ENCODE measurements at places on chromosomes 16 and 17.

DNA sequence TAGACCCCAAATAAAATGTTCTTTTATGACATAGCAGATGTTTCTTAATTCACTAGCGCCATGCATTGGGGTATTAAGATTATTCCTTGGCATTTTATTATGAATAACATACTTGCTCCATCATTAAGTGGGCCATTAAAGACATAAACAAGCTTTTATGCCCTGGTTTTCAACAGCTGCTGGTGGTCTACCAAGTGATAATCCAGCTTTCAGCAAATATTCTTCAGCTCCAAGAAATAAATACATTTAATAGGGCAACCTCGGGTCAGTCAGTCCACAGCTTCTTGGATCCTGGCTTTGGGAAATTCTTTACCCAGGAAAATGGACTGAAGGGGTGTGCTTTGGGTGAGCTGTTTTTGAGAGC lies 217.3 kb upstream of the IRX3 start:
- no peak for DNase-seq

- no peak for DNase-seq
These were observed 28.1 kb upstream of the BAHCC1 start for GRCh38 chr17:81367171-81367570.

DNA sequence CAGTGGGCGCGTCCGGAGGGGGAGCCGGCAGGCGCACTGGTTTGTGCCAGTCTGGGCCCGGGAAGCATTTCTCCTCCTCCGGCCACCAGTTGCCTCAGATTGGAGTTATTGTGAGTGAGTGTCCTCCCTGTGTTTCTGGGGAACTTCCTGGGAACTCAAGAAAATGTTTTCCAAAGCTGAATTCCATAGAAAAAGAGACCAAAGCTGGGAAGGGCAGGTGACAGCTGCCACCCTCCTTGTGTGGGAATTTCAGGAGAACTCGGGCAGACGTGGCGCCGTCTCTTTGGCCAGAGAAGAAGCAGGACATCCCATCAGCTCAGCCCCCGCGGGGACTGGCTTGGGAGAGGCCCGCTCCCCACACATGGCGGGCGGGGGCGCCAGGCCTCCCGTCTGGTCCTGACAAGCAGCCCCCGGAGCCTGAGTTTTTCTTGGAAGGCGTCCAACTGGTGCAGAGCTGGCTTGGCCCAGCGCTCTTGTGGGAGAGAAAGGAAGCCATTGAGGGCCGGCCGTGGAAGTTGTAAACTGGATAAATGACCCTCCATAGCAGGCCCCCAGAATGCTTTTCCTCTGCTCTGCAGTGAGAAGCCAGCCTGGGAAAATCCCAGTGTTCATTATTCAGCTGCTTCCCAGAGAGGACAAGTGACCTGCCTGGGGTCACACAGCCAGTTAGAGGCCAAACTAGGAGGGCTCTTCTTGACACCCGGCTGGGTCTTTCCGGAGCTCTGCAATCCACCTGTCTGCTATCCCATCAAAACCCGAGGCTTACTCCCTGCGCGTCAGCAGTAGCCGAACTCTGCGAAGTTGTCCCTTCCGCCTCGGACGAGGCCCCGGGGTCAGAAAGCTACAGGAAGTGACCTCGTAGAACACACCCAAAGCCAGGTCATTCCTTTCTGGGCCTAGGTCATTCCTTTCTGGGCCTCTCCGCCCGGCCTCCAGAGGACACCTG lies 39.2 kb upstream of the GSE1 start:
- peak; percentile 78 for DNase-seq

- DNase-seq: no peak
These were observed 50.9 kb upstream of the NLK start for GRCh38 chr17:27991462-27991993.

GRCh38 chr16:72898216-72898825 lies 149.6 kb downstream of the ZFHX3 start:
- no peak for DNase-seq

- DNase-seq: no peak
These were observed 151.9 kb upstream of the MAF start for GRCh38 chr16:79752396-79752795.

GRCh38 chr17:51298508-51299371 lies 38.4 kb downstream of the UTP18 start:
- DNase-seq: peak; percentile 58

DNA sequence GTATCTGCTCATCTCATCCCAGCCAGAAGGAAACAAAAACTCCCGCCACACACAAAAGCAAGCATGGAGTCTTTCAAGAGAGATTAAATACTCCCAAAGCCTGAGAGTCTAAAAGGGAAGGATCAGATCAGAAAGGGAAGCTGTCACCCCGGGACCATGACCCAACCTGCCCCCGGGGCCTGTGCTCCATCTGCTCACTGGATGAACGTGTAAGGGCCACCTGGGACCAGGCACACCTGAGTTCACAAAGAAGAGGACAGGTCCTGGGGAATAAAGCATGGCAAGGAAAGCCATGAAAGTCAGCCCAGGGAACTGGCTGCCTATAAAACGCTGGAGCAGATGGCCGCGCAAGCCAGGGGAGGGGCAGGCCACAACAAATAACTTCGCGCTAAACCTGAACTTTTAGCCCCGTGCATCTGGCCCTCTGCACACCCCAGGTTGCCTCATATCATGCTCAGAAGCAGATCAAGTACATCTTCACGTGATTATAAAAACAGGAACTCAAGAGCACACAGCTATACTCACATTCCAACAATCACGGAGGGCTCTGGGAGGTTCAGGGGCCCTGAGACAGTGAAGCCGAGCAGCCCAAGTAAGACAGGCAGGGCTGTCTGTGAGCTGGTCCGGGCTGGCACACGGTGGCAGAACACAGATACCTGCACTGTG lies 3.4 kb downstream of the TMEM11 start:
- DNase-seq: no peak

- no peak for DNase-seq
These were observed 4.7 kb downstream of the IGSF6 start for GRCh38 chr16:21647562-21648164.

DNA sequence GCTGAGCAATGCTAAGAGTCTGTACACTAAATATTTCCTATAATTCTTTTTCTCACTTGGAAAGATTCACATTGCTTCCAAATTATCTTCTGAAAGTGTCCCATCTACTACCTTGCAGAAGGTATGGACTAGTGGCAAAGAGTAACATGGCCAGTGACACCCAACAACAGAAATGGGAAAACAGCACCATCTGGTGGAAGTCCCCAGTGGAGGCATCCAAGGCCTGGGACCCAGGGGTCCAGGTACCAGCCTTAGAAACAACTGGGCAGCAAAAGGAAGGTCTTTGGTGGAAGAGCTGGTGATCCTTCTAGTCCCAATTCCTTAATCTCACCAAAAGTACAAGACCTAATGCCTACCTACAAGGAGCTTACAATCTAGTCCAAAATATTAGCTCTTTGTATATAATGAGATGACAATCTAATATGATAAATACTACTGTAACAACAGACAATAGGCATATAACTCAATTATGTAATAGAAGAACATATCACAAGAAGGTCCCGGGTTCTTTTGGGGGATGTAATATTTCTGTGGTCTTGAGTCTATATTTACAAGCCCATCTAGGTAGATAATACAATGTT lies 55.3 kb downstream of the SKAP1 start:
- peak; percentile 49 for DNase-seq

DNA sequence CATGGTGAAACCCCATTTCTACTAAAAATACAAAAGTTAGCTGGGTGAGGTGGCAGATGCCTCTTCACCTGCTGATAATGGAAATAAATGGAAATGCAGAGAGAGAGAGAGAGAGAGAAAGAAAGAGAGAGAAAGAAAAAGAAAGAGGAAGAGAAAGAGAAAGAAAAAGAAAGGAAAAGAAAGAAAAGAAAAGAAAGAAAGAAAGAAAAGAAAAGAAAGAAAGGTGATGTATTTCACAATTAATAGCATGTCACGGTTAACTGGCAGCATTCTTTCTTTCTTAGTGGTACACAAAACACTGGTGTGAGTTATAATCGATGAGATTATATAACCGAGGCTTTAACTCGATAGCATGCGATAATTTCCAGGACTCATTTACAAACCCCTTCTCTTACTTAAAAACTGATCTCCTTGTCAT lies 3.2 kb downstream of the ACOX1 start:
- no peak for DNase-seq

- DNase-seq: peak; percentile 18
These were observed 12.8 kb downstream of the NOD2 start for GRCh38 chr16:50706250-50706649.

- DNase-seq: peak; percentile 36
These were observed 45.3 kb downstream of the REXO5 start for GRCh38 chr16:20851601-20852000.

DNA sequence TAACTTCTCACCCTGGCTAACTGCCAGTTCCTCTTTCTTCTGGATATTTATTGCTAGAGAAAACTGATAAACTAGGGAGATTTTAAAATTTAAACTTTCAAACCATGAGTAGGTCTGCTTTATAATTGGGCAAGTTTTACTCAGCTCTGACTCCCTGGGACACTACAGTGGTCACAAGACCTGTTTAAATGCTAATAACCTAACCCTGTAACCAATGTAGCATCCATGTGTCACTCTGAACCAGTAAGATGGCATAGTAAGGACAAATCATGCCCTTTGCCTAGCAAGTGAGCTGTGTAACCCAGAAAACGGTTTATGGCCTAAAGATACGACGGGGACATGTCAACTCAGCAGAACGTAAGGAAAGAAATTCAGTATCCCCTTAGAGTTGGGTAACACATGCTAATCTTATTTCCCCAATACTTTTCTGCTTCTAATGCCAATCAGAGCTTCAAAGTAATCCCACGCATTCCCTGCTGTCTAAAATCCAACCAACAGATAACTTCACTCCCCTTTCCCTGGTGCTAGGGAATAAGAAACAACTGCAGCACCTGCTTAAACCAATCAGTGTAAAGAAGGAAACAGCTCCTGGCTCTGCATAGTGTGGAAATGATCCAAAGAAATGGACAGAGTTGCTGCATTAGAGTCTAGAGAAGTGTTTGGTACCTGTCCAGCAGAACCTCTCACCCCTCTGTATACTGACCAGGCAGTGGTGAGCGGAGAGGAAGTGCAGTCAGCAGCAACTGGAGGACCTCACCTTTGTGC lies 85.7 kb downstream of the NCOR1 start:
- no peak for DNase-seq

DNA sequence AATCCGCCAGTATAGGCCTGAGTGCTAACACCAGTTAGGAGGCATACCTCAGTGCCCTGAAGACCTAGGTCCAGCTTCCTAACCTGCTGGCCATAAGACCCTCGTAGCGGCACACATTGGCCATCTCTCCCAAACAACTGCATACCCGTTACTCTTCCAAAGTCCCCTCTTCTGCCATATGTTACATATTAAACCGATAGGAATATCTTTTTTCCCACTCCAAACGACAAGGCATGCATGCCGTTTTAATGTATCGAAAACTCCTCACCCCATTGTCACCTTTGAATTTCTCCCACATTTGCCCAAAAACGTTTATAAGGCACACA lies 721 bp upstream of the AXIN2 start:
- no peak for DNase-seq

- DNase-seq: no peak
These were observed 2.2 kb upstream of the GSDMA start for GRCh38 chr17:39960524-39961041.

GRCh38 chr17:9403257-9403656 lies 172.4 kb downstream of the STX8 start:
- DNase-seq: no peak

GRCh38 chr16:87201052-87201451 lies 116.1 kb downstream of the C16orf95 start:
- DNase-seq: no peak

GRCh38 chr17:7292729-7293128 lies 1.7 kb downstream of the YBX2 start:
- DNase-seq: no peak

- peak; percentile 61 for DNase-seq
These were observed 656 bp upstream of the GEMIN4 start for GRCh38 chr17:752620-753219.

GRCh38 chr17:75069783-75070182 lies 18.0 kb upstream of the SLC16A5 start:
- DNase-seq: peak; percentile 76

- no peak for DNase-seq
These were observed 993 bp downstream of the GH1 start for GRCh38 chr17:63917646-63918045.

DNA sequence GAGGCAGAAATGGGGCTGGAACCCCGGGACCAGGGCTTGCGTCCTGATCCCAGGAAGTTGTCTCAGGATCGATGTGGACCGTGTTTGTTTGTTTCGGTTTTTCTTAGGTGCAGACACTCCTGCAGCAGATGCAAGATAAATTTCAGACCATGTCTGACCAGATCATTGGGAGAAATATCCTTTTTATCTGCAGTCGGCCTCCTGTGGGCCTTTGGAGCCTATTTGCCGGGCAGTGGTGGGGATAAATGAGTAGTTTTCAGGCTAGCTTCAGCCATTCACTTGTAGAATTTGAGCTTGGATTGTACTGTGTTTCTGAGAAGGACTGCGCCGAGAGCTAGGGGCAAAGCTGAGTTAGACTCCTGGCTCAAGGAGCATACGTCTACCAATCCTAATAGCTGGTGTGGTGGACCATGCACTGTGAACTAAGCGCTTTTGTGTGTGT lies 816 bp downstream of the HSBP1 start:
- DNase-seq: no peak

- peak; percentile 48 for DNase-seq
These were observed 510 bp downstream of the CRISPLD2 start for GRCh38 chr16:84820305-84820684.

DNA sequence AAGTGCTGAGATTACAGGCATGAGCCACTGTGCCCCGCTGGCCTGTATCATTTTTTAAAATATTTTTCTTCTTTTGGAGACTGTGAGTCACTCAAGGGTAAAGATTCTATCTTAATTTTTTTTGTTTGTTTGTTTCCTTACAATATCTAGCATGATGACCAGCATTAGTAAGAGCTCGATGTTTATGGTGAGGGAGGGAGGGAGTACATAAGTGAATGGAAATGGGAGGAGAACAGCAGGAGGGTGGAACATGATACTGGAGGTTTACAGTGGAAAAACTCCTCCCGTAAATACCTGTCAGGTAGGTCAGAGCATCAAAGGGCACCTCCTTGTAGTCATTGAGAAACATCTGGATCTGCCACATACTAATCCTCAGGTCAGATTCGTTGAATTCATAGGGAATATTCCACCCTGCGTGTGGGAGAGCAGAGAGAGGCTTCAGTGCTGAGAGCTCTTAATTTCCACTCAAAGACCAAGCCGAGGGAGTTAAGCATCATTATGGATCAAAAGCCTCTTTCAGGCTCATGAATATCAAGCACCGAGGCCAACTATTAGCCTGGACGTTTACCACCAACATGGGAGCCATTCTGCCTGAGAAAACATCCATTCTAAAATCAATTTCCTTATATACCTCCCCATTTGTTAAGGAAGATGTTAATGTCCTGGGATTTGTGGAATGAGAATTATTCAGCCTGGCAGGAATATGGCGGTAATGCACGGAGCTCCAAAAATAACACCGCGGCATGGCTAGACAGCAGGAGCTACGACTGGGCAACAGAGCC lies 51.8 kb downstream of the LYRM1 start:
- no peak for DNase-seq

- no peak for DNase-seq
These were observed 18.9 kb downstream of the COG1 start for GRCh38 chr17:73211745-73212144.

- no peak for DNase-seq
These were observed 45.0 kb downstream of the RHOT1 start for GRCh38 chr17:32187271-32187670.

GRCh38 chr17:65085397-65085796 lies 28.9 kb upstream of the GNA13 start:
- DNase-seq: no peak

GRCh38 chr16:31268033-31268365 lies 8.2 kb downstream of the ITGAM start:
- DNase-seq: no peak

GRCh38 chr16:29763326-29763725 lies 14.7 kb upstream of the ZG16 start:
- no peak for DNase-seq

All from T47D (cell line).